ENCODE measurements at places on chromosomes 3 and 15.
A peak's percentile ranks its signal among the peaks of the same experiment; 100 is the strongest.

DNA sequence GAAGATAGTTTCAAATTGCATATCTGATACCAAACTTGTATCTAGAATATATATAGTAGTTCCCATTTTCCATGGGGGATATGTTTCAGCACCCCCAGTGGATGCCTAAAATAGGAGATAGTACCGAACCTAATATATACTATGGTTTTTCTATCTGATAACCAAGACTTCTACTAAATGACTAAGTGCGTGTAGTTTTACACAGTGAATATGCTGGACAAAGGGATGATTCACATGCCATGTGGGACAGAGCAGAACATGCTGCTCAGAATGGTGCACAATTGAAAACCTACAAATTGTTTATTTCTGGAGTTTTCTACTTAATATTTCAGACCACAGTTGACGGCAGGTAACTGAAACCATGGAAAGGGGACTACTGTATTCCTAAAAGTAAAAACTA is 73.4 kb upstream of the TP63 start:
- no peak for DNase-seq

DNA sequence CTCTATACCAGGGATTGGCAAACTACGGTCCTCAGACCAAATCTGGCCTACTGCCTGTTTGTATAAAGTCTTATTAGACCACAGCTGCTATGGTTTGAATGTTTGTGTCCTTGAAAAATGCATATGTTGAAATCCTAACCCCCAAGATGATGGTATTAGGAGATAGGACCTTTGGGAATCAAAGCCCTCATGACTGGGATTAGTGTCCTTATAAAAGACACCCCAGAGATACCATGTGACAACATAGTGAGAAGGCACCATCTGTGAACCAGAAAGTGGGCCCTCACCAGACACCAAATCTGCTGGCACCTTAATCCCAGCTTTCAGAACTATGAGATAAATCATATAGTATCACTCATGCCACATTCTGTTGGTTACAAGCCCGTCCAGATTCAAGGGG is 7.4 kb downstream of the HMCES start:
- no peak for DNase-seq

DNA sequence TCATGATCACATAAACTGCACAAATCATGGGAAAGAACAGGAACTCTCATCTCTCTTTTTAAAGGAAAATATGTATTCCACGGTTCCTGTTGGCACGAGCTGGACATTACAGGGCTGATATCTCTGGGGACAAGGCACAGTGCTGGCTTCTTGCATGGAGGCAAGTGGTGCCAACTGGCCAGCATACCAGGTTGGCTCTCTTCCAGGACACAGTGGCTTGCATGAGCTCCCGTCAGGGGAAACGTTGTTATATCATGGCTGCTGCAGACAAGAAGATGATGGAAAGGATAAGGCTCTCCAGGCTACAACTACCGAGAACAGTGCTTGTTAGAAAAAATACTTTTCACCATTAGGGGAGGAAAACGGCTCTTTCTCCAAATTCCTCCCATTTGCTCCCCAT is 283.9 kb downstream of the RORA start:
- DNase-seq = no peak

GRCh38 chr3:47440131-47440530 is 35.6 kb downstream of the SCAP start:
- DNase-seq = peak; percentile 9

DNA sequence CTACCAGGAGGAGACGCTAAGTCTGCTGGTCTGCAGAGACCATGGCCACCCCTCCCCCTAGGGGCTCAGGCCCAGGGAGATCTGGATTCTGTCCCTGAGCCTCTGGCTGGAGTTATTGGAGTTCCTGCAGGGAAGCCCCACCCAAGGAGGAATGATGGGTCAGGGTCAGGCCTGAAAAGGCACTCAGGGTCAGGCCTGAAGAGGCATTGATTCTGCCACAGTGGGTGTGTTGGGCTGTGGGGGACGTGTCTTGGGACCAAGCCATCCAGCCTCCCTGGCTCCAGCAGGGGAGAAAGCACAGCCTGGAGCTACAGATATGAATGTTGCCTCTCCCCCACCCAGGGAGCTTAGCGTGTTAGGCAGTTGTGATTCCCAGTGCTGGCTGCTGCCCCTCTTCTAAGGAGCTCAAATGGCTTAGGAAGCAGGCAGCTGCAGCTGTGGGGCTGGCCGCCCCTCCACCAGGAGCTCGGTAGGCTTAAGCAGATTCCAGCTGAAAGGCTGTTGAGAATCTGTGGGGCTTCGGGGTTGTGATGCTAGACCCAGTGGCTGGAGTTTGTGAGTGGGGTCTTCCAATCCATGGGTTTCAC is 176.7 kb downstream of the CHL1 start:
- DNase-seq = no peak

DNA sequence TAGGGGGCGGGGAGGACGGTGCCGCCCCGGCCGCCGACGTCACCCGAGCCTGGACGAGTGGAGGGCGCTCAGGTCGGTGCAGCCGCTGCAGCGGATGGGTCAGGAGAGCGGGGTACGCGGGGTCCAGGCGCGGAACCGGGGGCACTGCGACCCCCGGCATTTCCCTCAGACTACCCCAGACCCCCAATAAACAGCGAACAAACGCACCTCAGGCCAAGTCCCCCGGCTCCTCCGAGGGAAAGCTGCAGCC is 78.9 kb downstream of the IQSEC1 start:
- DNase-seq = no peak

DNA sequence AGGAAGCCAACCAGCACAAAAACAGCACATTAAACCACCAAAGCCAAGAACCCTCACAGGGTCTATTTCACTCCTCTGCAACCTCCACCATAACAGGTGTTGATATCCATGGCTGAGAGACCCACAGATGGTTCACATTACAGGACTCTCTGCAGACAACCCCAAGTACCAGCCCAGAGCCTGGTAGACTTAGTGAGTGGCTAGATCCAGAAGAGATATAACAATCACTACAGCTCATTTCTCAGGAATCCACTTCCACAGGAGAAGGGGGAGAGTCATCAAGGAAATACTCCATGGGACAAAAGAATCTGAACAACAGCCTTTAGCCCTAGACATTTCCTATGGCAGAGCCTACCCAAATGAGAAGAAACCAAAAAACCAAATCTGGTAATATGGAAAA is 168.1 kb upstream of the CD96 start:
- DNase-seq = no peak

DNA sequence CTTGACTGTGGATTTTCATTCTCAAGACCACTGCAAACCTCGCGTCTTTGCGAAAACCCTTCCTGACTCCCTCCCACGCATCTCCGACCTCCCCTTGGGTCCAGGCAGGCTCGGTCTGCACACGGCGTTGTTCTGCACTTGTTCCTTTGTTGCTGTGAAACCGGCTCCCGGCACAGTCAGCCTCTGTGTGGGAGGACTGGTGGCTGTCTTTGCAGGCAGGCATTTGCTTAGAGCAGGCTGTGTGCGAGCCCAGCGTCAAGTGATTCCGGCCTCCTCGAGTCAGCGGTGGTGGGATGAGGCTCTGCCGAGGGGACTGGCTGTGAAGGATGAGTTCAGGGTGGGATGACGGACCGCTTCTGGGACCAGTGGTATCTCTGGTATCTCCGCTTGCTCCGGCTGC is 102.6 kb upstream of the ROPN1 start:
- no peak for DNase-seq

- no peak for DNase-seq
Measured at GRCh38 chr15:40142428-40142827, 18.4 kb upstream of the BUB1B start.

GRCh38 chr3:144810160-144810559 is 838.5 kb downstream of the DIPK2A start:
- no peak for DNase-seq

DNA sequence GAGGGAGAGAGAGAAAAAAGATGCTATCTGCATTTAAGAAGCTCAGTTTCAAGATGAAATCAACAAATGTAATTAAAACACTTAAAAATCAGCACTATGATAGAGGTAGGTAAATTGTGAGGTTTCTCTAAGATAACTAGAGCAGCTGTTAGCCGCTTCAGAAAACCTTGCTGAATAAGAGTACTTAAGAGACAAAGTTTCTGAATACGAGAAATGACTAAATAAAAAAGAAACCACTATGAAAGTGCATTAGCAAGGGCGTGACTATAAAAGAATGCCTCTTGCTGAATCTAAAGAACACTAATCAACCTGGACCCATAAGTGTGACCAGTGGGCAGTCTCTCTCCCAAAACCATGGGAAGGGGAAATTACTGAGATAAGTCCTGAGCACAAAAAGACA is 41.8 kb downstream of the IQCB1 start:
- no peak for DNase-seq

DNA sequence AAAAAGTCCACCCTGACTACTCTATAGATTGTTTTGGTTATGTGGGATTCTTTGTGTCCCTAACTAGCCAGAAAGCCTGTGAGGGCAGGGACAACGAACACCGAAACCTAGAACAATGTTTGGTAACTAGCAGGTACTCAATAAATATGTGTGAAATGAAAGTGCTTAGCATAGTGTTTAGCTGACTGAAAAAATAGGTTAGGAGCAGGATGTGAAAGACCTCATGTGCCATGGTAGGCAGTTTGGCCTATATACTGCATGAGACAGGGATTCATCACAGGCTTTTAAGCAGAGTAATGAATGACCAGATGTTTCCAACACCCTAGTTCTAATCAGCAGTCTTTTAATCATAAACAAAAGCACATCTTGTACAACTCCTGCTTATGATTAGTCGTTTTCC is 64.2 kb downstream of the MYO5A start:
- DNase-seq = no peak

DNA sequence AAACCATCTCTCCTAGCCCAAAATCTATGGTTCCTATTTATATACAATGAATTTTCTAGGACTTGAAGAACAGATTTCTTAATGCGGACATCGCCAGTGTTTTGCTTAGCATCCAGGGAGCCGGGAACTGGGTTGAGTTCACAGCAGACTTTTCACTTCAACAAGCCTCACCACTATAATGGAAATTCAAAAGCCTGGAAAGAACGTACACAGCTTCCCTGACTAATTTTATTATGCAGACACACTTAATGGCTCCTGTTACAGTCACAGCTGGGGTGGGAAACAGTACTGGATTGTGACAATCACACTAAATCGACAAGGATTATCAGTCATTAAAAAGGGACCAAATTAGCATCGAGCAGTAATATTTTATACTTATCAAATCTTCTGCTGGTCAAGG is 129.2 kb upstream of the BNIP2 start:
- DNase-seq = no peak

GRCh38 chr3:192215-192929 is 4.2 kb upstream of the CHL1 start:
- no peak for DNase-seq

DNA sequence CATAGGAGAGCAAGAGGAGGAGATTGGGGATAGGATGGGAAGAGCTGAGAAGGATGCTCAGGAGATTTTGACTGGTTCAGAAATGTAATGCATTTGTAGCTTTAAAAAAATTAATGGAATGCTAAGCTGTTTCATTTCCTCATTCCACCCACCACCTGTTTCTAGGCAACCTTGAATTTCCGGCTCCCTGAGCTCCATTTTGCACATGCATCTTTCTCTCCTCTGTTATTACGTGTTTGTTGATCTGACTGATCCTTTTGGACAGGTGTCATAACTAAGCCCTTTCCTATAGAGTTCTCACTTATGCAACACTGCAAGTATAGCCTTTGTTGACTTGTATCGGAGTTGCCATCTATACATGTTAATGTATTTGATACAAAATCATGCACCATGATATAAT is 4.3 kb downstream of the TMPRSS7 start:
- peak; percentile 57 for DNase-seq

DNA sequence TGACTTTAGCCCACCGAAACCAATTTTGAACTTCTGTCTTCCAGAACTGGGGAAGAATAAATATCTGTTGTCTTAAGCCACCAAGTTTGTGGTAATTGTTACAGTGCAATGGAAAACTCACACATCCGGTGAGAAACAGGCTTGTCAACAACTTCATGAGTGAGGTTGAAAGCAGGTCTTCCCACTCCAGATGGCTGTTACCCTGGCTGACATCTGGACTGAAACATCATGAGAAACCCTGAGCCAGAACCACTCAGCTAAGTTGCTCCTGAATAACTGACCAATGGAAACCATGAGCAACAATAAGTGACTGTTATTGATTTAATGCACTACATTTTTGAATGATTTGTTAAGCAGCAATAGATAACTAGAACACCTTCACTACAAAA is 10.3 kb downstream of the ACSBG1 start:
- peak; percentile 21 for DNase-seq

DNA sequence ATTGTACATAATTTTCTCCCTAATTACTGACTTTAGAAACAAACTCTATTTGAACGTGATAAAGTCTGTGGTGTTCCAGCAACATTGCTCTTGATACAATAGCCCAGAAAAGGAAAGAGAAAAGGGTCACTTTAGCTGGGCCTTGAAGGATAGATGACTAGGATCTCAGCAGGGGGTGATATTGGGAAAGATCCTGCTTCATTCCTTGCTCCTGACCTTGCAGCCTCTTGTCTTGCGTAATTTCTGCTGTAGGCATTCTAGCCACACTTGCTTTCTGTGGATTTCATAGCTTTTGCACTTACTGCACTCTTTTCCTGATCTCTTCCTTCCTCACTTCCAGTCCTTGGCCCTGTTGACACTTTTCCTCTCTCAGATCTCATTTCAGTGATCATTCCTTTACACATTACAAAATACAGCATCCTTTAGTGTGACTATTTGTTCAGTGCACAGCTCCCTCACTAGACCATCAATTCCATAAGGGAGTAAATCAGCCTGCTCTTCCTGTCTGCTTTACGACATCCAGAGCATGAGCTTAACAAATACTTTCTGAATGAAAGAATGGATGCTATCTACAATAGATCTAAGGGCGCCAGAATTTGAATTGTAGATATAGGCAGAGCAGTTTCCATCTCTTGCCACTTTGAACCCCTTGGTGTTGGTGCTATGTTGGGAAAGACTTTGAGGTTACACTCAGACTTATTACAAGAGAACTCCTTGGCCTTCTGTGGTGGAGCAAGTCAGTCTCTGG is 559.6 kb upstream of the MDFIC2 start:
- DNase-seq = peak; percentile 78

GRCh38 chr3:181712553-181713279 is 991 bp downstream of the SOX2 start:
- DNase-seq = no peak

DNA sequence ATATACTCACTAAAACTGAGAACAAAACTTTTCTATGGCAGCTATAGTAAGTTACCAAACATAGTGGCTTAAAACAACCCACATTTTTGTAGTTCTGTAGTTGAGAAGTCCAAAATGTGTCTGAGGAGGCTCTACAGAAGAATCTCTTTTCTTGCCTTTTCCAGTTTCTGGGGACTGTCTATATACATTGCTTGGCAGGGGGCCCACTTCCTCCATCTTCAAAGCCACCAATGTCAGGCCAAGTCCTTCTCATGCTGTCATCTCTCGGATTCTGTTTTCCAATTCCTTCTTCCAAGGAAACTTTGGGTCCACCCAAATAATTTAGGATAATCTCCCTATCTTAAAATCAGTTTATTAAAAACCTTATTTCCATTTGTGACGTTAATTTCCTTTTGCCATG is 92.7 kb downstream of the DLG1 start:
- DNase-seq = no peak

- no peak for DNase-seq
Measured at GRCh38 chr3:197345390-197345789, 47.0 kb upstream of the DLG1 start.

- no peak for DNase-seq
Measured at GRCh38 chr15:50256188-50257041, 9.1 kb downstream of the HDC start.

- DNase-seq = no peak
Measured at GRCh38 chr3:95733336-95733735, 1081.1 kb upstream of the EPHA6 start.
